ENCODE measurements at places on chromosomes 7 and 10.

DNA sequence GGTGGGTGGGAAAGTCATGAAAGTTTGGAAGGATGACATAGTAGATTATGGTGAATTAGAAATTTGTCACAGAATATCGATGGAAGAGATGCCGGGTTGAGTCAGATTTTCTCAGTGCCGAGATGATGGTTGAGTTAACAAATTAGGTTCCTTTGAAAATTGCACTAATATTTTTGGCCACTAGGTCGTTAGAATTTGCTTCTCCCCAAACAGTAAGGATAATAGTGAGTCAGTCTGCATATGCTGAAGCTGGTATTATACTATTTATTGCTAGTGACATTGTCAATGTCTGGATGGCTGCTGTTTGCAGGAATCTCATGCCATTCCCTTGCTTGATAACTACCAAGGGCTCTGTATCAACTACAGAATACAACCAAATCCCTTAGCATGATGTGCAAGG lies 37.7 kb upstream of the MINDY3 start:
- DNase-seq: no peak

GRCh38 chr10:48697821-48698764 lies 13.4 kb downstream of the WDFY4 start:
- DNase-seq: no peak

DNA sequence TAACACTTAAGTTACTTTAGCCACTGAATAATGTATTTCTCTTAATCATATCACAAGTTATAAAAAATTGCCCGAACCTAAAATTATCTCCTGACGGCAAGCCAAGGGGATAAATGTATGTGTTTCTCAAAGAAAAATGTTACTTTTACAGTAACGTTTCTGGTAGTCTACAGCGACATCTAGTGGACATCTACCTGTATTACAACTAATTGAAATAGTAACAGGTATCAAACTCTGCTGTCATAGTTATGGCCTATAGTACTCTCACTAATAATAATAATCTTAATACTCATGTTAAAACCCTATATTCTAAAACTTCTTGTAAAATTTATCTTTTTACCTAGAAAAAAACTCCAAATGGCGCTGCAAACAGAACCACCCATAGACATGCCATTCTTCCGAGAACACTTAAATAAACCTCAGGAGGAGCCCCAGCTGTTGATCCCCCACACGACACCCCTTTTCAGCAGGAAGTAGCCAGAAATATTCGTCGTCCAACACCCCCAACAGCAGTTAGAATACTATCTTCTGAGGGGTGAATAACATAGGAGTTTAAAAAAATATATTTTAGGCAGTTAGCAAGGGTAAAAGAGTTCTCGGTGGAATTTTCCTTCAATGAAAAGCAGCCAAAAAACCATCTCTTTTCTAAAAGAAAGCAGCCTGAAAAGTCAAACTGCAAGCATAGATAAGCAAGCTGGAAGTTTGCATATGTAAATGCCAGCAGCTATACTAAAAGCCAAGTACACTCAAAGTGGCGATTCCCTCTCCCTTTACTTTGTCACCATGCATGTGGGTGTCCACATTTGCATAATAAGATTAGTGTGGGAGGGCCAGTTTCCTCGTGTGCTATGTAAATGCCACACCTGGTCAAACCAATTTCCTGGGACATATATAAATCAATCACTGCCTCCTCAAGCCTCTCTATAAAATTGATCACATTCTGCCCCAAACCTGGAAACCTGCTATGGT lies 40.5 kb upstream of the ZNF107 start:
- no peak for DNase-seq

GRCh38 chr10:79103585-79103984 lies 34.8 kb downstream of the ZMIZ1 start:
- DNase-seq: no peak

Data from CD8-positive, alpha-beta memory T cell (primary cell).